ENCODE measurements at places on chromosomes 3 and 15.

- no peak for DNase-seq
Measured at GRCh38 chr3:171854649-171855305, 11.6 kb downstream of the TMEM212 start.

GRCh38 chr3:136093771-136094170, 102.4 kb downstream of the MSL2 start:
- no peak for DNase-seq

DNA sequence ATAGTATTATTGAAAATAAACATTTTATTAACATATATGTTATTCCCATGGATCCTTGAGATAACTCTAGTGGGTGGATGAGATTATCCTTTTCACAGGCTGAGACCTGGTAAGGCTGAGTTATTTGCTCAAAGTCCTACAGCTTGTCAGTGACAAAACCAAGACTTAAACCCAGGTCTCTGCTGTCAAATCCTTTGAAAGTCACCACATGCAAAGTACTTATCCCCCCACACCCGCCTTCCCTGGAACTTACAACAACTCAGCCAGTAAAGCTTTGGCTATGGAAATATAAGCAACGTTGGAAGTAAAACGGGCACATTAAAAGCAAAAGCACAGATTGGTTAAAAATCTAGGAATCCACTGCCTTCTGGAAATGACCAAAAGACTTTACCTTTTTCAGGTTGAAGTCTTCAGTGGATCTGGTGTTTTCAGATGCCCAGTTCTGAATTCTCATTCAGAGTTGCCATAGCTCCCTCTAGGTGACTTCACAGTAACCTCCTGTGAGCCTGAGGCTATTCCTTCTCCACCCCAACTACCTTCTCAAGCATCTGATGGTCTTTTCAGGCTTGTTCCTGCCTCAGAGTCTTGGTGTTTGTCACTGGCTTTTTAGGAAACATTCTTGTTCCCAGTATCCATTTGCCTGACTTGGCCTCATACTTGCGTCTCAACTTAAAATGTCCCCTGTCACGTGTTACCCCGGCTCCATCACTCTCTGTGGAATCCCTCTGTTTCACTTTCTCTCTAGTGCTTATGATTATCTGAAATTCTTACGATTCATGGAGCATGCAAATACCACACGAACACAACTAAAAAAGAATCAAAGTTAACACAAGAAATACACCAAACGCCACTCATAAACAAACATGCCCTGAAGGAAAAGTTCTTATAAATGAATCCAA, 131.2 kb downstream of the MAGI1 start:
- no peak for DNase-seq

DNA sequence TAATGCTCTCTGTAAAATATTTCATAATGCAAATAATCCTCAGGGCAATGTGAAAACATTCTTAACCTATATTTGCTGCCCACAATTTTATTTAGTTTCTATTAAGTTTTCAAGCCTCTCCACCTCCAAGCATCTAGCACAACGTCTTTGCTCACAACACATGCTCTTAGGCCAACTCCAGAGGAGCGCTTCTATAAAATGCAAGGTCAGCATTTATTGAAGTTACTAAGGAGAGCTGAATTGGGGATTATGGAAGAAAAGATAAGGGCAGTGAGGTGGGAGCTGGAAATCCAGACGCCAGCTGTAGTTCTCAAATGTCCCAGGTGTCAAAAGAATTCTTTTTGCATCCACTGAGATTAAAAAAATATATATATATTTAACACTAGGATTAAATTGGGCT, 996 bp downstream of the RABL3 start:
- DNase-seq, result no peak

DNA sequence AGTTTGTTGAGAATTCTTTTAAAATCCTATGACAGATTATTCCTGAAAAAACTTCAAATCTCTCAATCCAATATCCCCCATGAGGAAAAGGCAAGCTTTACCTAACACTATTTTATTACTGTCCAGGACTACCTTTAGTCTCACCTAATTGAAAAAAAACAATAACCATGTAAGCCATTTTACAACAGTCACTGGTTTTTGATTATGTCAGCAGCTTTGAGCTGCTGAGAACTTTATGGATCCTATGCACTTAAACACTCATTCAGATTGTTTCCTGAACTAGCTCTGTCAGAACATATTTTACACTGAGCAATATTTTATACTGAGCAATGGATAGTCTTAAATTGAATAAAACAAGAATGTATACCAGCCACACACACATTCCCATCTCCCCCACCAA, 79.9 kb downstream of the ZBBX start:
- DNase-seq, result no peak

DNA sequence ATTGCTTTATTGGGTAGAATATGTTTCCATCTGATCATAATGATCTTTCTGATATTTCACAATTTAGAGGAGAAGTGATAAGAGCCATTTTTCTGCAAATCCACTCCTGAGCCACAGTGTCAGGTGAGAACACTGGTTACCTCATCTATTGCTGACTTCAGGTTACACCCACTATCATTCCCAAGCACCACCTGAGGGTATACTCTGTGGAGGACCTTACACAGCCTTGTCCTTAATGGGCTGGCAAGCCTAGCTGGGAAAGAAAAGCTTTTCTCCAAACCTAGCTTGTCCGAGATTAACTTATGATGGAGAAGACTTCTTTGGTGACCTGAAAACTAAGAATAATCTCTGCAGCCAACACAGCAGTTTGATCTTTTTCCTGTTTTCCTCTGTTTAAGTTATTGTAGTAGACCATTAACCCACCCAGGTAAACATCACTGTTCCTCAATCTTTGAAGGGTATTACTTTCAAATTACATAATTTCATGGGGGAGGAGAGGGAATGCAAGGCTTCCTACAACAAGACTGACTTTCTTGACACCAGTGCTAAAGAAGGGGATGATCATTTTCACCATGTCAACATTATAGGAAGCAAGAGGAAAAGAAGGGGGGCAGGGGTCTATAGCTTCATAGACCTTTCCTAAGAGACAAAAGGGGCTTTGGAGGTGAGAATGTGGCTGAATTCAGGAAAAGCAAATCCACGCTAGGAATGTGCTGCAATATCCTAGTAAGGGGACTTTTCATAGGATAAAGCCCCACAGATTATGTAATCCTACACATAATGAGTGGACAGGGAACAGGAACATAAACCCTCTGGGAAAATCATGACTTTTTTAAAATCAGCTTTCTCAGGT, 1.7 kb downstream of the NCEH1 start:
- no peak for DNase-seq

DNA sequence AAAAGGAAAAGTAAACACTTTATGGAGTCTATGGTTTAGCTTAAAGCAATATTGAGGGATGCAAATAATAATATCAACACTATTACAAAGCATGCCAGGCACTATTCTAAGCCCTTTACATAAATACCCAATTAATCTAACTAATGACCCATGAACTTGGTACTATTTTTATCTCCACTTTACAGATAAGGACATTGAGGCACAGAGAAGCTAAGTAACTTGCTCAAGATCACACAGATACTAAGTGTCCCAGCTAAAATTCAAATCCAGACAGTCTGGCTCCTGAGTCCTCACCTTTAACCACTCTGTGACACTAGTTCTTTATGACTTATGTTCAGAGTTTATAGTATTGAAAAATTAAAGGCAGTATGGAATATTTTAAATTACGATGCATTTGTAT, 5.6 kb downstream of the MBD4 start:
- DNase-seq, result no peak

DNA sequence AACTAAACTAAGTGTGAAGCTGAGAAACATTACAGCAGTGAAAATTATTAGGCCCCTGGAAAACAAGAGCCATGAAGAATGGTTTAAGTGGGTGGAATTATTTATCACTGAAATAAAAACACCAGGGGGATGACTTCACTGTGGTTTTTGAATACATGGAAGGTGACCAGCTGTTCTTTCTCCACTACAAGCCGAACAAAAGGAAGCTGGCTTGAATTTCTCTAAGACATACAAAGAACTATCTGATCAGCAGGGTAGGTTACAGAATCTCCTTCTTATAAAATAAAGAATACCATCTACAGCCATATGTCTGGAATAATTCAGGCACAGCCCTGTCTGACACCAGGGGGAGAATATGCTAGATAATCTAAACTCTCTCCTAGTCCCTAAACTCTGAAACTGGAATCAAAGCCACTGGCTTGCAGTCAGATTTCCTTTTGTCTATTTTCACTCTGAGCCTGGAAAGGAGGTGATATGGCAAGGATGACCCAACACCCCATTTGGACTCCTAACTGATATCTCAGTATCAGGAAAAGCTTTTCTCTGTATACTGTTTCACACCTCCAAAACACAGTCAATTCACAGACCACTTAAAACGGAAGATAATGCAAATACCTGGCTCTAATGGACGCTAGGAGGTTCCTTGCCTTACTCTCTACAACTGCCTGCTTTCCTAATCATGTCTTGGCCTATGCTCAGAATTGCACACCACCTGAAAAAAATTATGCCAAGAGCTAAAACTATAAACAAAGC, 31.2 kb downstream of the SPATA12 start:
- DNase-seq, result no peak

DNA sequence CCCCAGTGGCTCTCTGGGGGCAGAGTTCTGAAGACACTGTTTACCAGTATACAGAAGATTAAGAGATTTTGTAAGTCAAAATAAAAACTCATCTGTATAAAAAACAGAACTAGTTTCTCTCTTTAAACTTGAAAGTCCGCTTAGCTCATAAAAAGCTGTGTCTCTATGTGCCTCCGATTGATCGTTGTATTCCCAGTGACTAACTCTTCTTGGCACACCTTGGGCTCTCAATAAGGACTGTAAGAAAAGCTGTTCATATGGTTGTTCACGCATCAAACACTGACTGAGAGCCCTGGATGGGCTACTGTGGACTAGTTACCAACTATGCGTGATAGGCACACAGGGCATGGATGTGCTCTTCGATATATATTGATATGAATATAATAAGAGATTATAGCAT, 107.9 kb downstream of the P3H2 start:
- DNase-seq, result no peak

- peak; percentile 62 for DNase-seq
Measured at GRCh38 chr15:74616366-74616939, 817 bp downstream of the CLK3 start.

GRCh38 chr3:194038960-194039359, 97.0 kb upstream of the HES1 start:
- DNase-seq, result no peak

DNA sequence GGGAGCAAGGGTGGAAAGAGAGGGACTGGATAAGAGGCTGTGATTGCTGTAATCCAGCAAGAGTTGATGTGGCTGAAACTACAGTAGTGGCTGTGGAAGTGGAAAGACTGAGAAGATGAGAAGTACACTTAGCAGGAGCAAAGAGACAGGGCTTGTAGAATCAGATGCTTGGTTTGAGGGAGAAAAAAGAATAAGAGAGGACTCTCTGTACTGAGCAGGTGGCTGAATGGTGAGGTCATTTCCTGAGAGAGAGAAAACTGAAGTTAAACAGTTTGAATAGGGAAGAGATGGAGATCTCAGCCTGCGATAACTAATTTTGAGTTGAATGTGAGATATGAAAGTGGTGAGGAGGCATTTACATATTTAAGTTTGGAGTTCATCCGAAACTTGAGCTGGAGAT, 95.8 kb upstream of the SLC25A36 start:
- no peak for DNase-seq

GRCh38 chr3:50652709-50653108, 22.0 kb upstream of the DOCK3 start:
- peak; percentile 50 for DNase-seq

DNA sequence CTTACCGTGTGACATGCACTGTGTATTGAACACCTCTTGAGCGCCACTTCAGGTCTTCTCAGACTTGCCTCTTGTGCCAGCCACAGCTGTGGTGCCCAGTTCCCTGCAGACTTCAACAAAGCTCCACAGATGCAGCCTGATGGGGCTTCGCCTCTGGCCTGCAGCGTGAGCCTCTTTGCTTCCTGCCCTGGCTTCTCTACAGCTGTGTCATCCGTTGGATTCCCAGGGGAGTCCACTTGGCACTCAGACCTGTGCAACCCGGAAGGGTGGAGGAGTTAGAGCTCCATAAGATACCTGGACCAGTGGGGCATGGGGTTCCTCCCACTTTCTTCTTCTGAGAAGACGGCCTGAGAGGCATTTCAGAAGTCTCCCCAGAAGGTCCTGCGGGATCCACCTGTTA, 57.7 kb upstream of the BNIP2 start:
- no peak for DNase-seq

GRCh38 chr3:12462159-12462947, 21.9 kb upstream of the TSEN2 start:
- no peak for DNase-seq

GRCh38 chr3:24793896-24794295, 299.2 kb upstream of the THRB start:
- no peak for DNase-seq

DNA sequence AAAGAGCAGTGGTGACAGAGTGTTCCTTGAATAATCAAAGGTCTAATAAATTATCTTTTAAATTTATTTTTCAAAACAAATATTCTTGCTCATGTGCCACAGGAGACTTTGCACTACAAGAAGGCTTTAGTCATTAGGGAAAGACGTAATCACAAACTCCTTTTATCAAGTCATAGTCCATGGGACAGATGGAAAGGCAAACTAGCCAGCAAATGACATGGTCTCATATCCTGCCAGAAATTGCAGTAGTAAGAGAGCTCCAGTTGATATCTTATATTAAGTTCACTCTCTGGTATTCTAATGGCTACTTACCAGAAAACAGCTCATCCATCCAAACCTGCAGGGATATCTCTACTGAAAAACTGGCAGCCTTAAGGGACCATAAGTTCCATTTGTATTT, 225.0 kb upstream of the TP63 start:
- no peak for DNase-seq

GRCh38 chr3:192033246-192033645, 572.3 kb downstream of the PYDC2 start:
- DNase-seq, result no peak

- no peak for DNase-seq
Measured at GRCh38 chr15:74613089-74613952, 2.3 kb upstream of the CLK3 start.

GRCh38 chr15:37135225-37135624, 34.9 kb upstream of the MEIS2 start:
- no peak for DNase-seq

DNA sequence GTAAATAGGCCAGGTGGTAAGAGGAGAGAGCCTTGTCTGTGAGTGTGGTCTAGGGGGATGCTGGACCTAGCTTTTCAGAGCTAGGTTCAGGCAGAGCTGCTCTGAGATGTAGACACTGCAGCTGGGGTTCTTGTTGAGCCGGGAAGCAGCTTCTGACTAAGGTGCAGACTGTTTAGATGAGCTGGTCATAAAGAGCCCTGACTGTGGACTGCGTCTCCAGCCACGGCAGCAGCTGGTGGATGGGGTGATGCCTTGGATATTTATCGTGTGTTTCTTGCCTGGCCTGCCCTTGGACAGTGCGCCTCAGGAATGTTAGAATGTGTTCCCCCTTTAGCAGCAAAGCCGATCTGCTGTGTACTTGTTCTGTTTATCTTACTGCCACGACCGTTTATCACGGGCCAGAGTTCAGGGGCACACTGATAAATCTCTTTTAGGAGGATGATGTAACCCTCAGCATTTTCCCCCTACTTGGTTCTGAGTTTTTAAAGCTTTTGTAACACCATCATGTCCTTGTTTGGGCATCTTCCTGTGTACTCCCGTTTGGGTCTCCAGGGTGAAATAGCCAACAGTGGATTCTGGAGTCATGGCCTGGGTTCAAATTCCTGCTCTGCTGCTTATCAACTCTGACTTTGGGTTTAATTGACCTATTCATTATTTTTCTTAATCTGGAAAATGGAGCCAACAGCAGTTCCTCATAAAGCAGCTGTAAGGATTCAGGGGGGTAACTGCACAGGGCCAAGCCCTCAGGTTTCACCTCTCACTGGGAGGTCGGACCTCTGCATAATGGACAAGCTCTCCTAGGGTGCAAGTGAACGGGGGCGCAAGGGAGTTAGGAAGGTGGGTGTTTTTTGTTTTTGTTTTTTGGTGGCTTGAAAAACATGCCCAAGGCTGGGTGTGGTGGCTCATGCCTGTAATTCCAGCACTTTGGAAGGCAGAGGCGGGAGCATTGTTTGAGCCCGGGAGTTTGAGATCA, 51.4 kb downstream of the FLNB start:
- DNase-seq, result no peak
